ENCODE measurements at places on chromosomes 4 and X.

- no peak for DNase-seq
Measured at GRCh38 chr4:26611372-26611771, 27.5 kb downstream of the TBC1D19 start.

- no peak for DNase-seq
Measured at GRCh38 chrX:29903360-29903759, 312.0 kb upstream of the MAGEB2 start.

- no peak for DNase-seq
Measured at GRCh38 chr4:7007142-7007907, 35.8 kb upstream of the TADA2B start.

- no peak for DNase-seq
Measured at GRCh38 chr4:9762823-9763475, 18.5 kb upstream of the DRD5 start.

DNA sequence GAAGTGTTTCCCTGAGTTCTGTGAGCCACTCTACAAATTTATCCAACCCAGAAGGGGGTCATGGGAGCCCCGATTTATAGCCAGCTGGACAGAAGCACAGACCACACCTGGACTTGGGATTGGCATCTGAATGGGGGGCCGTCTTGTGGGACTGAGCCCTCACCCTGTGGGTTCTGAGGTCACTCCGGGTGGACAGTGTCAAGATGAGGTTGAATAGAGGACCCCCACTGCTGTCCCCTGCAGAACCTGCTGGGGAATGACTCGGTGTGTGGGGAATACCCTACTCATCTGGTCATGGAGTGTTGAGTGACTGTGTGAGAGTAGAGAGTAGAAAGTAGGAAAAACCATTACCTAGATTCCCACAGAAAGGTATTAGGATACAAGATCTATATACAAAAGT is 67.5 kb downstream of the ZFYVE28 start:
- no peak for DNase-seq

GRCh38 chrX:119758731-119759247 is 401 bp downstream of the SOWAHD start:
- DNase-seq: no peak

- DNase-seq: no peak
Measured at GRCh38 chr4:17038510-17039176, 140.2 kb upstream of the LDB2 start.

DNA sequence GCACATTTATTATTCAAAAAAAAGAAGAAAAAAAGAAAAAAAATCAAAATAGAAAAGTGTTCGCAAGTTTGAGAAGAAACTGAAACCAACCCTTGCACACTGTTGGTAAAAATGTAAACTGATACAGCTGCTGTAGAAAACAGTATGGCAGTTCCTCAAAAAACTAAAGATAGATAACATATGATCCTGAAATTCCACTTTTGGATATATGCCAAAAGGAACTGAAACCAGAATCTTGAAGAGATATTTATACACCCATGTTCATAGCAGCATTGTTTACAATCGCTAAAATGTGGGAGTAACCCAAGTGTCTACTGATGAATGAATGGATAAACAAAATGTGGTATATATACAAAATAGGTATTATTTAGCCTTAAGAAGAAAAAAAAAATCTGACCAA is 155.4 kb downstream of the TBCK start:
- no peak for DNase-seq

DNA sequence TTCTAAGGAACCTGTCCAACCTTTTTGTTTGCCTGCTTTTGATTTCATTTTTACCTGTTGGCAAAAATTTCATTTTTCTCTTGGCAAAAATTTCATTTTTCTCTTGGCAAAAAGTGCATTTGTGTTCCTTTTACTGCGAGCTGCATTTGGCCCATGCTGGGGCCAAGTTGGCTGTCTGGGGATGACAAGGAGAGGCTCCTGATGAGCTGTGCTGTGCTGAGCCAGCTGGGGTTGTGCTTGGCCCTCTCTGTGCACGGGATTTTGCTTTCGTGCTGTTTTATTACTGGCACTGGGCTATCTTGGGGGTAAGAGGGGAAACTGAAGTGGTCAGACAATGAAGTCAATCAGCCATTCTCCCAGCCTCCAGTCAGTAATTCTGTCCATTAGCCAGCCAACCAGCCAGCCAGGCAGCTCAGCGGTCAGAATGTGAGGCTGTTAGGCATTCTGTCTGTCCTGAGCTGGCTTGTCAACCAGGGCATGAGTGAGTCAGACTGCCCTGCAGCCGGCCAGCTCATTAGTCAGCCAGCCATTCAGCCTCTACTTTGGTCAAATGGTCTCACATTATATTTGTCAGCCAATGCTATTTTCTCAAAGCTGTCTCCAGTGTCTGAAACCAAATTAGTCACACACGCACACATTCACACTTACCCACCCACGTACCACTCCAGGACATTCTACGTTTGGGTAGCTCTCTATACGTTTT is 56.9 kb upstream of the PRPS1 start:
- no peak for DNase-seq
